ENCODE measurements at places on chromosomes 3 and 15.

- no peak for DNase-seq
Measured at GRCh38 chr3:42804831-42805132, 492 bp upstream of the HIGD1A start.

DNA sequence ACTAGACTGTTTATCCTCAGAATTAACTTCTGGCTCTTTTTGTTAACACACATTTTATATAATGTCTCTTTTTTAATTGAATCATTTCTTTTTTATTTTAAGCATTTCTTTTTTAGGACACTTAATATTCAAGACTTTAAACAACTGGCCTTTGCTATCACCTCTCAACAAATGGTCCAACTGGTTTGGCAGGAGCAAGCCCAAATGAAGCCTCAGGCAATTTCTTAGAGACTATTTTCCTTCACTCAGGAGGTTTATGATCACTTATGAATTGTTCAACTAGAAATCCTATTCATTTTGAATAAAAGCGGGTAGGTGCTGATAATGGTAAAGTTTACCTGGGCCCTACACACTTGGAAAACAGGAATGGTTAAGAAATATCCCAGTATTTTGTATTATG is 705.6 kb upstream of the GBE1 start:
- DNase-seq = no peak

DNA sequence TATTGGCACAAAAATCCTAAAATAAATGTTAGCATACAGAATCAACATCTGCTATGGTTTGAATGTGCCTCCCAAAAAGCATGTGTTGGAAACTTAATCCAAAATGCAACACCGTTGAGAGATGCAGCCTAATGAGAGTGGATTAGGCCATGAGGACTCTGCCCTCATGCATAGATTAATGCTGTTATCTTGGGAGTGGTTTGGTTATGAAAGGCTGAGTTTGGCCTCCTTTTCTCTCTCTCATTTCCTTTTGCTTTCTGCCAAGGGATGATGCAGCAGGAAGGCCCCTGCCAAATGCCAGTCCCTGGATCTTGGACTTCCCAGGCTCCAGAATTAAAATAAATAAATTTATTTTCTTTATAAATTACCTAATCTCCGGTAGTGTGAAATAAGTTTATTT is 49.4 kb downstream of the SYNM start:
- DNase-seq = no peak

DNA sequence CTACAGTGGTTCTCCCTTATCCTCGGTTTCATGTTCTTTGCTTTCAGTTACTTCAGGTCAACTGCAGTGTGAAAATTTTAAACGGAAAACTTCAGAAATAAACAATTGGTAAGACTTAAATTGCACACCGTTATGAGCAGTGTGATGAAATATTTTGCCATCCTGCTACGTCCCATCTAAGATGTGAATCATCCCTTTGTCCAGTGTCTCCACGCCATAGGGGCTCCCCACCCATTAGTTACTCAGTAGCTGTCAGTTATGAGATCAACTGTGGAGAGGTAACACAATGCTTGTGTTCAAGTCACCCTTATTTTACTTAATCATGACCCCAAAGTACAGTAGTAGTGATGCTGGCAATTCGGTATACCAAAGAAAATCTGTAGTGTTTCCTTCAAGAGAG is 47.4 kb downstream of the TJP1 start:
- DNase-seq = peak; percentile 51

DNA sequence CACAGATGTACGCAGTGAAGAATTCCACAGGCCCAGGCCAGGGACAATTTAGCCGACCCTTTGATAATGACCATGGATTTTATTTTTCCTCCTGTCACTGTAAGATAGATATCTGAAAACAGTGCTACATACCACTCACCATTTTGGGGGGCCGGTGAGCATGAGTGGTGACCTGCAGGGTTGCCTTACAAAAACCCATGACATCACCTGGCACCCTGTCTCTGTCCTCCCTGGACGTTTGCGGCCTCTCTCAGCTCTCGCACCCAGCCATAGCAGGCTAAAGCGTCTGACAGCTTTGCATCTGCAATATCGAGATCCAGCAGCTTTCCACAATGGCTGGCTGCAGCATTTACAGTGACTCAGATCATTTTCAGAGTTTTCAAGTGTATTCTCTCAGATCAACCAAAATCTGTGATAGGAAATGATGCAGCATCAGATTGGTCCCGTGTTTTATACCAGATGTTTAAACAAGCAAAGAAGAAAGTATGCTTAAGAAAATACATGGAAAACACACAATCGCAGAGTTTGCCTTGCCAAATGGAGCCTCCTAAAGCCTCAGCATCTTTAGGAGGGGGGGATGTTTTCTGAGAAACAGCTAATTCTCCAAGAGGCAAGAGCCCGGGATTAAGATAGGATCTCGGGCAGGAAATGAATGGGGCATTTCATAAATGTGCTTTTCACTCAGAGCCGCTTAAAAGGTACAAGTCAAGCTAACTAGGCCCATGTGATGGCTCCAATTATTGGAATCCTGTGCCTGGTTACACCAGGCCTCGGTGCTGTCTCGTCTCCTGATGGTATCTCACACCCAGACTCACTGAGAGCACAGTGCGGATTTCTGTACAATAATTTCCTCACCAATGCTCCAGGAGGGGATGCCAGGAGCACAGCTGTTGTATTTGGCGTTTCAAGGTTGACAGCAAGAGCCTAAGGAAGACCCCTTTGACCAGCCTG is 257.3 kb downstream of the XXYLT1 start:
- no peak for DNase-seq

- DNase-seq = no peak
Measured at GRCh38 chr3:141538568-141539240, 51.9 kb downstream of the RASA2 start.

- peak; percentile 1 for DNase-seq
Measured at GRCh38 chr15:31609258-31609681, 282.6 kb downstream of the KLF13 start.

DNA sequence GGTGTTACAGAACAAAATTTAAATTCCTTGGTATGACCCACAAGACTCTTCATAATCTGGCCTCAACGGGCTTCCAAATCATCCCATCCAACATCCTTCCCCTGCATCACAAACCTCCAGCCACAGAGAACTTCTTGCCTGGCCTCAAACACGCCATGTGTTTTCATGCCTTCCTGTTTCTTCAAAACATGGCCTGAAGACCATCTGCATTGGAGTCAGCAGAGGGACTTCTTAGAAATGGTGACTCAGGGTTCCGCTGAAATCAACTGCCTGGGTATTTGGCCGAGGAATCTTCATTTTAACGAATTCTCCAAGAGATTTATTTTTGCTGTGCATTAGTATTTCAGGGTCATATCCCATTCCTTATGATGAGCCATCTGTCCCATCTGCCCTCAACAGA is 138.1 kb upstream of the RAP2B start:
- DNase-seq = no peak

DNA sequence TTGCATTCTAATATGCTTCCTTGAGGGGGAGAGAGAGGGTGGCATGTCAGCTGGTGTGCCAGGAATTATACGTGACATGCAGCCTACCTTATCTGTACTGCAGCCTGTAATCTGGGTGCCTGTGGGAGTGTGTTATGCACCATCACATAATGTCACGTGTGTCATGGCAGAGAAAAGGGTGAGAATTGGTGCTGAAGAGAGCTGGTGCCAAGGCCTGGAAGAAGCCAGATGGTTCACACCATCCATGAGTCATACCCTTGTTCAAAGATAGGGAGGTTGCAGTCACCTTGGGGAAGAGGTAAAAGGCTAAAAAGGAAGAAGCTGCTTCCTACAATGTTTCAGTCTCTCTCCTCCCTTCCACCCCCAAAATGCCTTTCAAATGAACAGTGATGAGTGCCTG is 5.3 kb downstream of the BRPF1 start:
- no peak for DNase-seq

DNA sequence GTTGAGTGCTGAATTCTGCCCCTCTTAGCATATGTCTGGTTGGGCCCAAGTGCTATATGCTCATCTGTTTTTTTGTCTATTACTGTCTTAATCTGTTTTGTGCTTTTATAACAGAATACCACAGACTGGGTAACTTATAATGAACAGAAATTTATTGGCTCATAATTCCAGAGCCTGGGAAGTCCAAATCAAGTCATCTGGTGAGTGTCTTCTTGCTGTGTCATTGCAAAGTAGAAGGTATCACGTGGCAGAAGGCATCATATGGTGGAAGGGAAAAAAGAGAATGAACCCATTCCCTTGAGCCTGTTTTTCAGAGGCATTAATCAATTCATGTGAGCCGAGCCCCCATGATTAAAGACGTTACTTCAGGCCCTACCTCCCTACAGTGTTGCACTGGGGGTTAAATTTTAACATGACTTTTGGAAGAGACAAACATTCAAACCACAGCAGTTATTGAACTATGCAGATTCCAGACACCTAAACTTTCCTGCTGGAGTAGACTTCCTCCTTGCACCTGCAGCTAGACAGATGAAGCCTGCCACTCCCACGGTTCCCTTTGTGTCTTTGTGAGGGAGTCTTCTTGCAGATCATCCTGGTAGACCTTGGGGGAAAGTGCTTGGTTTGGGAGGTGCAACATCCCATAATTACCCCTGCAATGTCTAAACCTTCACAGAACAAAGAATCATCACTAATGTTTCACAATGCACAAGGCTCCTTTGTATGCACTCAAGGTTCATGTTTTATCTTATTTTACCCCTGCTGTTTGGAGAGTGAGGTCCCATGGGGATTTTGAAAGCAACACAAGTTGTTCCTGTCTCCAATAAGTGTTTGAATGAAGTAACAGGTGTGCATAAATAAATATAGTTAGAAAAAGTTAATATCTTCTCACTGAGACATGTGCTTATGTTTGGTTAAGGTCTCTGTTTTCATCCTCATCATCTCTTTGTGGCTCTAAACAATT is 64.7 kb upstream of the XCR1 start:
- DNase-seq = no peak

- no peak for DNase-seq
Measured at GRCh38 chr3:85164436-85164835, 205.6 kb downstream of the CADM2 start.

GRCh38 chr3:62255758-62256157 is 117.6 kb downstream of the FEZF2 start:
- DNase-seq = no peak

- DNase-seq = no peak
Measured at GRCh38 chr3:175965036-175965435, 1105.9 kb downstream of the NAALADL2 start.
